T-cell (primary cell): ENCODE measurements at places on chromosomes 13 and 19.

DNA sequence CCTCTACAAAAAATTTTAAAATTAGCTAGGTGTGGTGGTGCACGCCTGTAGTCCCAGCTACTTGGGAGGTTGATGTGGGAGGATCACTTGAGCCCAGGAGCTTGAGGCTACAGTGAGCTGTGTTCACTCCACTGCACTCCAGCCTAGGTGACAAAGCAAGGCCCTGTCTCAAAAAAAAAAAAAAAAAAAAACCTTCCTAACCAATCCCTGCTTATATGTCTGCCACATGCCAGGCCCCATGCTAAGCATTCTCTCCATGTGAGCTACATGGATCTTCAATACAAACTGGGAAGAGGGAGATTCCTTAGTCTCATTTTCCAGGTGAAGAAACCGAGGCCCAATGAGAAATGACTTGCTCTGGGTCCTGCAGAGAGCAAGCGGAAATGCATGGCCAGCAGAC is 2.3 kb upstream of the OVOL3 start:
- no peak for DNase-seq

- no peak for DNase-seq
Measured at GRCh38 chr13:110456550-110456949, 105.0 kb downstream of the RAB20 start.

DNA sequence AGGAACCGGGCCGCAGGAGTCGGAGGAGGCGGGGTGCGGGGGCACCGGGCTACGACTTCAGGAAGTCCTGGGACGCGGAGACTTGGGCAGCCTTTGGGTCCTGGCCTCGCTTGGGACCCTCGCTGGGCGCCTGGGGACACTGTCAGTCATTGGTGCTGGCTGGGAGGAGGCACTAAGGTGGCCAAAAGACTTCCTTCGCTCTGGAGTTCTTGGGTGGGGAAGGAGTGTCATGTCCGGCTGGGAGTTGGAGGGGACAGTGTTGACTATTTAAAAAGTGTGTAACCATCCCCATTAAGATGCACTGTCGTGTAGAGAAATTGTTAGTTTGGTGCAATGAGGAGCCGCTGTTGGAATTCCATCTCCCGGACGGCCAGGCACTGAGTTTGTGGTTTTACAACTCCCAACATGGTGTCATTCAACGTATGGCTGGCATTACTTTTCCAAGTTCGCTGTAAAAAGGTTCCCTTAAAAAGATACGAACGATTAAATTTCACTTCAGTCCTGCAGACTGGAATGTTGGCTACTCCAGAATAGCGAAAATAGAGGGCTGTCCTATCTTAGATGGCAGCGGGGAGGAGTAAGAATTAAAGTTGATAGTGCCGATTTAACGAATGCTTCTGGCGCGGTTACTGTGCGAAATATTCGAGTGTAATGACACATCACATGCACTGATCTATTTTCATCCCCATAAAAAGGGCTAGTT is 776 bp downstream of the DNAJC3 start:
- DNase-seq, result no peak

DNA sequence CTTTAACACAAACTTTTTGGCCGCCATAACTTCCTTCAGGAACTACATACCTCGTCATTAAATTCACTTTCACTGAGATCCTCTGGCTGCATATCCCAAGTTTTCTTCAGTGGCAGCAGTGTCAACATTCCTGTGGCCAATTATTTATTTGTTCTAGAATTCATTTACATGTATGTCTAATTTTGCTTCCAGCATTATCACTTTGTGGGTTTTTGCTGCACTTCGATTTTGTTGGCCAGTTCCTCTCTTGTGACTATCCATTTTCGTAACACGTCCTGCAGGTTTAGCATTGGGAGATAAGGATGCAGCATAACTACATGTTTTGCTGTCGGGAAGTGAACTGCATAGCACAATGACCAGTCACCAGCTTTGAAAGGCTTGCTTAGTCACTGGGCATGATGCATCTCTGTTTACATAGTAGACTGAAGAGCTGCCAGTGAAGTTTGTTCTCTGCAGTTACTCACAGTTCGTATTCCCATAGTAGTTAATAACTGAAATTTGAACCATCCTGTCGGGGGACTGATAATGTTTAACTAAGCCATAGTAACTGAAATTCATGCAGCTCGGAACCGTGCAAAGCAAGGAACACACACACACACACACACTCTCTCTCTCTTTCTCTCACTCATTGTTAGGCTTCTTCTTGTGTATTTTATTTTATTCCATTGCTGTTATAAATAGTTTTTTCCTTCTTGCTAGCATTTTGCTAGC is 28.3 kb downstream of the ZNF507 start:
- no peak for DNase-seq

- DNase-seq, result no peak
Measured at GRCh38 chr13:94331281-94331680, 148.2 kb downstream of the DCT start.

- DNase-seq, result no peak
Measured at GRCh38 chr13:97211300-97211699, 10.8 kb upstream of the MBNL2 start.

DNA sequence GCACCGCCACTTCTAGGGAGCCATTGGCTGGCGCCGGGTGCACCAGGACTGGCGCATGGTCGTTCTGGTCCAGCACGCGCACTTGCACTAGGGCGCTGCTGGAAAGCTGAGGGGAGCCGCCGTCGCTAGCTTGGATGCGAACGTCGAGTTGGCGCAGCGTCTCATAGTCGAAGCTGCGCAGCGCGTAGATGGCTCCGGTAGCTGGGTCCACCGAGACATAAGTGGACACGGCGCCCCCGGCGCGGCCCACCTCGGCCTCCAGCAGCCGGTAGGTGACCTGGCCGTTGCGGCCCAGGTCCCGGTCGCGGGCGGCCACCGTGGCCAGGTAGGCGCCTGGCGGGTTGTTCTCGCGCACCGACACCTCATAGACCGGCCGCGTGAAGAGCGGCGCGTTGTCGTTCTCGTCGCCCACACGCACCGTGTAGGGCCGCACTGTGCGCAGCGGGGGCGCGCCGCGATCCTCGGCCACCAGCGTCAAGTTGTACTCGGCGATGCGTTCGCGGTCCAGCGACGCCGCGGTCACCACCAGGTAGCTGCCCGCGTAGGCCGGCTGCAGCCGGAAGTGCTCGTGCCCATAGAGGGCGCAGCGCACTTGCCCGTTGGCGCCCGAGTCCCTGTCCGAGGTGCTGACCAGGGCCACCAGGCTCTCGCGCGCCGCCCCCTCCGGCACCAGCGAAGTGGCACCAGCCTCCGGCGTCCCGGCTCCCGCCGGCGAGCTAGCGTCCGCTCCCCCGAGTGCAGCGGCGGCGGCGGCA is 1.7 kb downstream of the PCDH8 start:
- DNase-seq, result peak; percentile 5

DNA sequence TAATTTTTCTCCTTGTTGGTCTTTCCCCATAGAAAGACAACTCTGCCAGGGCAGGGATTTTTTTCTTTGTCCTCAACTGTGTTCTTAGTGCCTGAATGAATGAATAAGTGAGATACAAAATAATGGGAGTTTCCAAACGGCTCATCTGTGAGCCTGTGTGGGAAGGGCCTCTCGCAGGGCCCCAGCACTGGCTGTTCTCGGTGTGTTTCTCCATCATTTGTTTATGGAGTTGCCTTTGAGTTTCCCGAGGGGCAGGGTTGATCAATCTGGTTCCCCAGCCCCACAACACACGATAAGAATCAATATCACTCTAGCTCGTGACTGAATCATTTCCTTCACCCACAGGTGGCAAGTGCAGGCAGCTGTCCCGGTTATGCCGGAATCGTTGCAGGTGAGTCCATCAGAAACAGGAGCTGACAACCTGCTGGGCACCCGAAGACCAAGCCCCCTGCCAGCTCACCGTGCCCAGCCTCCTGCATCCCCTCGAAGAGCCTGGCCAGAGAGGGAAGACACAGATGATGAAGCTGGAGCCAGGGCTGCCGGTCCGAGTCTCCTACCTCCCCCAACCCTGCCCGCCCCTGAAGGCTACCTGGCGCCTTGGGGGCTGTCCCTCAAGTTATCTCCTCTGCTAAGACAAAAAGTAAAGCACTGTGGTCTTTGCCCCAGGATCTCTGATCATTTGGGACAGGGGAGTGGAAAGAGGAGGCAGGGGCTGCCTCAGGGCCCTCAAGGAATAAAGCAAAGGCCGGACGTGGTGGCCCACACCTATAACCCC is 14.9 kb downstream of the FXYD5 start:
- DNase-seq, result no peak

DNA sequence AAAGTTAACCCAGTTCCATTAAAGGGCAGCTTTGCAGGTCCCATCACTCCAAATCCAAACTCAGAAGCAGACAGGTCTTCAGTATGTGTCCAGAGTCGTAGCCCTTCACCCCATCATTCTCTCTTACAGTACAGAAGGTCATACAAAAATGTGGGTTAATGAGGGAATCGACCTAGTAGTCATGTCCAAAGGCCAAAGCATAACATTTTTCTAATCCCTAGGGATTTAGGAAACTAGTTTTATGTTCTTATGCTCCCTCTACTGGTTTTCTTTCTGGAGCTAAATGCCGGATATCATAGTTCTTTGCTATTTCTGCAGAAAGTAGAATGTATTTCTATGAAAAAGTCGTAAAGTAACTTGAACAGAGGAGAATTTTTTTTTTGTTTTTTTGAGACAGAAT is 72.2 kb downstream of the DHRS12 start:
- DNase-seq, result no peak

DNA sequence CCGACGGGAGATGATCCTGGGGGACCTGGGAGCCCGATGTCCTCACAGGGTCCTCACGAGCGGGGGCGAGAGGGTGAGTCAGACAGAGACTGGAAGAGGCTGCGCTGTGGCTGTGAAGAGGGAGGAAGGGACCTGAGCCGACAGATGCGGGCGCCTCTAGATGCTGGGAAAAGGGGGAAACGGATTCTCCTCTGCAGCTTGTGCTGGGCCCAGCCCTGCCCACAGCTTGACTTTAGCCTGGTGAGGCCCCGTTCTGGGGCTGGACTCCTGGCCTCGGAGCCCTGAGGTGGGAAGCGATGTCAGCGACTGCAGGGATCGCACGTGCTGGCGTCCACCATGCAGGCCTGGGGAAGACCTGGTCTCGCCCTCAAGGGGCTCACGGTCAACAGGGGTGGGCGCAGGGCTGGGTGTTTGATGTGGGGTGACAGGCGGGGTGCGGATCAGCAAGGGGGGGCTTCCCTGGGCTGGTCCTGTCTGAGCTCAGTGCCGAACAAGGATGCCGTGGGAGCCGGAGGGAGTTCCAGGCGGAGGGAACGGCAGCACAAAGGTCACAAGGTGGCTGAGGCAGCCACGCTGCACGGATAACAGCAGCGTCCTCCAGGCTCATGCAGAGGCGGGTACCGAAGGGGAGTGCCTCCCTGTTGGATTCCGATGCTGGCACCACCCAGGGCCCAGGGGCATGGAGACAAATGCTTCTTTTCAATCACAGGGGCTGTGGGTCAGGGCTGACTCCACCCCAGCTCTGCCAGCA is 31.8 kb downstream of the PIP5K1C start:
- no peak for DNase-seq

GRCh38 chr13:113776231-113777125 is 17.5 kb downstream of the TMEM255B start:
- DNase-seq, result no peak

GRCh38 chr13:73591861-73592260 is 533.1 kb downstream of the KLF5 start:
- no peak for DNase-seq
